ENCODE measurements at places on chromosomes 2 and 18. TPM values are rescaled to one million over a fixed set of nuclear protein-coding genes. Genes with fewer than 3 reads are reported as not detected.

GRCh38 chr2:53476834-53477233 lies 290.8 kb upstream of the CHAC2 start:
- no peak for DNase-seq

DNA sequence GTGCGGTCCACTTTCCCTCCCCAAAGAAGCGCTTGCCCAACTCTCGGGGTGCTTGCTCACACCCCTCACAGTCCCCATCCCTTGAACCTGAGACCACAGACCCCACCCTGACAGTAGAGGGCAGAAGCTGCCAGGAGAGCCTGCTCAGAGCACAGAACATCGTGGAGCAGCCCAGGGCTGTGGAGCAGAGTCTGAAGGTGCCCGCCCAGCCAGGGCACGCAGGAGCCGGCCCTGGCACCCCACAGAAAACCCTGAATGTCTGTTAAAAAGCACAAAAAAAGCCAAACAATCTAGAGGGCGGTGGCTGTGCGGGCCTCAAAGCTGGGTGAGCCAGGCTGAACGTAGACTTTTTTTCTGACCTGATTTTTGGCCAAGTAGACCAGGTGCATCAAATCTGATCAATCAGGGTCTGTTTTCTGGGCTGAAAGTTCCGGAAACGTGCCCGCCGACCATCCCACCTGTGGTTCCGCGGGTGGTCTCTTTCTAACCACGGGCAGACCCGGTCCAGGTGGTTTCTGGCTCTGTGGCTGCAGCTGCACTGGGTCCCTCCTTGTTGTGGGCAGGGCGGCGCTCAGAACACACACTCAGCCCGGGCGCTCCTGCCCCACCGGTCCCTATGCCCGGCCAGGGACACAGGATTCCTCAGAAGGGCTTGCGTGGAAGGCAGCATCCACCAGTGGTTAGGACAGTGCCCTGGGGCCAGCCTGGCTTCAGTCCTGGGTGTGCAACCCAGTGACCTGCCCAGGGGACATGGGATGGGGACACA lies 66.3 kb downstream of the SLC66A2 start:
- peak; percentile 19 for DNase-seq

Gene TCF23
- total RNA-seq, result not detected

DNA sequence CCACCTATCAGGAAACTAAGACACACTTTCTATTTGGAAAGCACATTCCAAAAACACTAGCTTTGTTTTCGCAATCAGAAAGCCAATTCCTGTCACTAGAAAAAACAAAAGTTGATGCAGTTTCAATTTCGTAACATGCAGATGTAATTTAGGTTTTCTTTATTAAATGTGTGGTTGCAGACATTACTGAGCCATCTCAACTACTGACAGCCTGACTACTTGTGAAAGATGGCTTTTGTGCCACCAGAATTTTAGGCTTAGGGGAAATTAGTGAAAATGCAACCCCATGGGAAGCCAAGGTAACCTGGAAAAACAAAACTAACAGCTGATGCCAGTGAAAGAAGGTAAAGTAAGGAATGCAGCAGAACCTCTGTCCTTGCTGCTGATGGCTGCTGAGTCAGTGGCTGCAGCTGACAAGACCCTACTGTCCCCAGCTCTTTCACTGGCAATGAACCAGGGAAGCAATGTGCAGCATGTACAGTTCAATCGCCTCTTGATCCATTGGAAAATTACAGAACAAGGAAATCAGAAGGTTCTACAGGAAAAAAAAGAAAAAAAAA lies 34.9 kb downstream of the FEZ2 start:
- DNase-seq, result no peak

DNA sequence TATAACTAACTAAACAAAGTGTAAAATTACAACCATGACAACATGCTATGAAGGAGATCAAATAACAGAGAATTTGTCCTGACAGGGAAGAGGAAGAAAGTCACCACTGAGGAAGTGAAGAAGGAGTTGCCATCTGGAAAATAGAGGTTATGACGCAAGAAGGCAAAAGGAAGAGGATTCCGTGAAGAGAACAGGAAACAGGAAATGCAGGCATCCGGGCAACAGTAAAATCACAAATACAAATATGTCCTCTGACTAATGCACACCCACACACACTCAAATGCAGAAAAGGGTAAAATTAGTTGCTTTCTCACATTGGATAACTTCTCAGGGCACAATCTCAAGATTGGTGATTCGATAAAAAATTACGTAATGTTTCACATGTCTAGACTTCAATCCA lies 278.4 kb downstream of the TMX3 start:
- no peak for DNase-seq

Gene FBLN7
- total RNA-seq, result 1.1 TPM

DNA sequence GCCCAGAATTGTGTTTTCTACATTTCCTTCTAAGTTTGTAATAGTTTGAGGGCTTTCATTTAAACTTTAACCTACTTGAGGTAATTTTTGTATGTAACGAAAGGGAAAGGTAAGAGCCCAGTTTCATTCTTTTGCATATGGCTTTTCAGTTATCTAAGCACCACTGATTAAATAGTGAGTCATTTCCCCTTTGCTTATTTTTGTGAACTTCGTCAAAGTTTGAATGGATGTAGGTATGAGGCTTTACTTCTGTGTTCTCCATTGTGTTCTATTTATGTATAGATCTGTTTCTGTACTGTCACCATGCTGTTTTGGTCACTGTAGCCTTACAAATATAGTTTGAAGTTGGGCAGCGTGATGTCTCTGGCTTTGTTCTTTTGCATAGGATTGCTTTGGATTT lies 944.8 kb upstream of the CNTNAP5 start:
- no peak for DNase-seq

- DNase-seq, result no peak
These were observed 186.8 kb downstream of the ZNF521 start for GRCh38 chr18:25164848-25165811.
